ENCODE measurements at places on chromosomes 2 and 18.

DNA sequence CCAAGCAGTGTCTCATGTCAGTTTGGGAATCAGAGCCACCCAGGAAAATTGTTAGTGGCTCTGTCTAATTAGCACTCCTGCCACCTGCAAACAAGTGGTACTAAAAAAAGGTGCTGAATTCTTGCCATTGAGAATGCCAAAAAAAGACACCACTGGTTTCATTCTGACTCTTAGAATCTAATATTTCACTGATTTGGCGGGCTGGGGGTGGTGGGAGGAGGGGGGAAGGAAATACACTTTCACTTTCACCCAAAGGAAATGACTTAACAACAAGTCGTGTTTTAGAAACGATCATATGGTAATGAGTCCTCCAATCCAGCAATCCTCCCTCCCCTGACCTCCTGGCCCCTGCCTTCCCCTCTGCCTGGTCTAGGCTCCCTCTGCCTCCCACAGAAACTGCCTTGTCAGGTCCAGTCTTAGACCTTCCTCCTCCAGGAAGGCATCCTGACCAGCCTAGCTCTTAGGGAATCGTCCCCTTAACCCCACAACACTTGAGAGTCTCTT, 4.4 kb upstream of the KLHL29 start:
- no peak for DNase-seq

- DNase-seq, result no peak
These were observed 101.0 kb downstream of the UNC80 start for GRCh38 chr2:209872675-209873074.

GRCh38 chr2:12702168-12703121, 14.3 kb upstream of the TRIB2 start:
- DNase-seq, result no peak

GRCh38 chr18:12520442-12520992, 112.8 kb downstream of the PRELID3A start:
- DNase-seq, result no peak

- no peak for DNase-seq
These were observed 28.0 kb upstream of the DDX18 start for GRCh38 chr2:117786520-117786919.

GRCh38 chr2:22037274-22037673, 913.5 kb downstream of the TDRD15 start:
- DNase-seq, result peak; percentile 9

- no peak for DNase-seq
These were observed 70.6 kb downstream of the DAW1 start for GRCh38 chr2:227942021-227942420.

DNA sequence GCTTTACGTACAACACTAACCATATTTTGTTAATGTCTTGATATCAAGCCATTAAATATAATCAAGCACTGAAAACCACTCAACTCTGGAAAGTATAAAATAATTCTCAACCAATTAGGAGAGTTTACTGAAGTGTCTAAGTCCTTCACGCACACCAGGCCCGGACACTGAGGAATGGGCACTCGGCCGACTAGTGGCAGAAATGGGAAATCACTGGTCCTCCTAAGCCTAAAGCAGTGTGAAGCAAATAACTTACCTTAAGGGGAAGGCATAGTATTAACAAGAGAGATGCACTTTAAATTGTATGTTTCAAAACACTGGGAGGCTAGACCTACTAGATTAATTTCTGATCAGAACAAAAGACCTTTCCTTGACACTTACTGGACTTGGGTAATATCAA, 45.7 kb downstream of the FAM210A start:
- no peak for DNase-seq

DNA sequence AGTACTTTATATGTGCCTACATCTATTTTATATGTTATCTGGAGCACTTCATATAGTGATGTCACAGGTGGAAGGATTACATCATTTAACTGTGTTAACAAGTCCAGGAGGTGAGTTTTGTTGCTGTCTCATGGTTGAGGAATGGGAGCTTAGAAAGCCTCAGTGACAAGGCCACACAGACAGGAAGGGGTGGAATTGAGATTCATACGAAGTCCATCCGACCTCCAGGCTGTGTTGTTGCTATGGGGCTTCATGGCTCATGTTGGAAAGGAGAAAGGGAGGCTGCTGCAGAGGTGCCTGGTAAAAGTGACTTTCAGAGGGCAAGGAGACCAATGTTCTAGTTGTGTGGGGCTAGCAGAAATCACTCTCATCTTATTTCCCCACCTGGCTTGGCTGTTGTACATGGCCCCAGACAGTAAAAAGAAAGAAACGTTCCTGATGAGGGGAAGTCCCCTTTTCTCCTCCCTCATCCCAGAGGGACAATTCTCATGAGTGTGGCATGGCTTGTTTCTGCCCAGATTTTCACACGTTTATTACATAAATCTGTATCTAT, 31.0 kb upstream of the GREB1 start:
- no peak for DNase-seq

GRCh38 chr2:10783421-10783820, 29.2 kb downstream of the PDIA6 start:
- no peak for DNase-seq

DNA sequence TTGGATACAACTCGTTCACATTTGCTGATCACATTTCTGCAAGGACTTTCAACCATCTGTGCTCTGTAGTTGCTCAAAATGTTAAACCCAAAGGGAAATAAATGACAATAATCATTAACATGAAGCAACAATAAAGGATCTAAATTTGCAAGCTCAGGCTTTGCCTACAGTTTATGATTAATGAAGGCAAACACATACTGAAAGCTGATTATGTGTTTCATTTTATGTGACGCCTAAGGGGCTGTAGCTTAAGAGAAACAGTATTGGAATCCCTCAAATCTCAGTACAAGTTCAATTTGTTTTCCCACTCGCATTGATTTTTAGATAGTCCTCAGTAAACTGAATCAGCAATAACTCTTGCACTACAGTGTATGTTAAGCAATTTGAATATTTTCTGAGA, 160.3 kb upstream of the FSIP2 start:
- DNase-seq, result peak; percentile 80

GRCh38 chr2:174281736-174282135, 33.4 kb upstream of the OLA1 start:
- no peak for DNase-seq

DNA sequence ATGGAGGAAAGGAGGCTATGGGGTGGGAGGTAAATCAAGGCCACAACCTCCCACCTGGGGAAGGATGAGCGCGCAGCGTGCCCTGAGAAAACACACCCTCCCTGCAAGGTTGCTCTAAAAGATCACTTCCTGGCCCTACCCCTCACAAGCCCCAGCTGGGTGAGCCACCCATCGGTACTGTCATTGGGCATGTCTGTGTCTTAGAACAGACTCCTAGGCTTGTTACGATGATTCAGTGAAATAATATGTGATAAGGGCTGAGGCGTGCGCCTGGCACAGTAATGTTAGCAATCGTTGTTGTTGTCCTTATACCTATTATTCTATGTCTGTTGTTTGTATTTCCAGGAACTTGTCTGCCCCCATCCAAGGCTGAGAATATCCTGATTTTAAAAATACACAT, 175.1 kb downstream of the ZFP36L2 start:
- DNase-seq, result no peak

DNA sequence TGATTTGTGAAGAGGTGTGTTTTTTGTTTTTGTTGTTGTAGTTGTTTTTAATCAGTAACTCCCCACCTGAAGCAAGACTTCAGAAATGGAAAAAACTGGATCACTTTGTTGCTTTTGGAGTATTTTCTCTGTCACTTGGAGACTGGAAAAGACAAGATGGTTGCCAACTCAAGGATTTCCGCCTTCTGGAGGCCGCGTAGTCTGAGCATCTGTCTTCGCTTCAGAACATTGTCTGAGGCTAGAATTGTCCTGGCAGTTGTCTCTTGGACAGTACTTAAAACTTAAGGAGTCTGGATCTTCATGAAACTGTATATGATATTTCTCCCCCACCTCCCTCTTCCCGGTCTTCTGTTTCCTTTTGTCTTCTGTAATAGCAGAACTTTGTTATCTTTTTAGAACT, 67.7 kb downstream of the ARHGAP28 start:
- DNase-seq, result no peak

- no peak for DNase-seq
These were observed 158.0 kb downstream of the AGPS start for GRCh38 chr2:177550264-177551200.
